Activated T-helper 1 cell treated with anti-CD3 and anti-CD28 coated beads, Interleukin-2, amount 50 U/mL, for 16 hours (primary cell): ENCODE measurements at places on chromosomes 7 and 10.

- DNase-seq = no peak
Measured at GRCh38 chr7:151008143-151008510, 16.2 kb downstream of the ATG9B start.

GRCh38 chr10:112958275-112958995 lies 8.4 kb downstream of the TCF7L2 start:
- DNase-seq = no peak

GRCh38 chr10:11573497-11573896 lies 38.0 kb downstream of the USP6NL start:
- DNase-seq = no peak

DNA sequence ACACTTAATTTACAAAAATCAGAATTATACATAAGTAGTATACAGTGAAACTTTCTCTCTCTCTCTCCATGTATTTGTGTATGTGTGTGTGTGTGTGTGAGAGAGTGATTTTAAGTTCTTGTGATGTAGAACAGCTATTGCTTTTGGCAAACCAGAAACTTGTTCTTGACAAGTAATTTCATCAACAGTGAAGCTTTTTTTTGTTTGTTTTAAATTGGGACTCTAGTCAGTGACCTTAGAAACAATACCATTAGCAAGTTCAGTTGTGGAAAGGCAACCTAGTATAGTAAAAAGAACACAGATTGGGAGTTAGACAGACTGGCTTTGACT lies 319.1 kb downstream of the PTEN start:
- no peak for DNase-seq
